ENCODE measurements at places on chromosomes 1 and 21.

DNA sequence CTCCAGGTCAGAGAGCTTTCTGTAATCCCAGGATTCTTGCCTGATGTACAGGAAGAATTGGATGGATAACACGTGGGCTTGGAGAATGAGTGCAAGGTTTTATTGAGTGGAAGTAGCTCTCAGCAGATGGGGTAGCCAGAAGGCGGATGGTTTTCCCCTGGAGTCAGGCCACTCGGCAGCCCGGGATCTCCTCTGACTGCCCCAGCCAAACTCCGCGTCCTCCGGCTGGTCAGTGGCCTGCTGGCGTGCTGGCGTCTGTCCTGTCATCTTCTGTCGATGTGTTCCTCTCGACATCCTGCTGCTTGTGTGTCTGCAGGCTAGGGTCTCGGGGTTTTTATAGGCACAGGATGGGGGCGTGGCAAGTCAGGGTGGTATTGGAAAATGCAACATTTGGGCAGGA, 27.4 kb upstream of the GJA9 start:
- no peak for DNase-seq

- no peak for DNase-seq
These were observed 172.7 kb downstream of the PATJ start for GRCh38 chr1:61914823-61915482.

- DNase-seq, result no peak
These were observed 52.1 kb upstream of the AKT3 start for GRCh38 chr1:243902100-243902499.

GRCh38 chr1:63789856-63790605, 16.2 kb downstream of the ROR1 start:
- no peak for DNase-seq

DNA sequence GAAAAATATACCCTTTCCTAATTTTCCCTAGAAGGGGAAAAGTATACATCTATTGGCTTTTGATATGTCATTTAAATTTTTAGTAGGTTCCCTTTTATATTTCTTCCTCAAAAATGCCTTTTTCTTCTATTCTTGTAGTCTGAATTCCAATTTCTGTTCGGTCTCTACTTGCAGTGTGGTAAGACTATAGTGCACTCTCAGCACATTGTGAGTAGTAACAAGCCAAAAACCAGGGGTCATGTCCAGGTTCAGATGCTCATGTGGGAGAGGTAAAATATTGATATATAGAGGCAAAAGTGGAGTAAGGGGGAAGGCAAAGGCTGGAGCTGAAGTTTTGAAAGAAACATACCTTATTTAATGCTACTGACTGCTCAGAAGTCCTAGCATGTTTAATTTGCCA, 4.0 kb upstream of the FCGR2A start:
- no peak for DNase-seq

GRCh38 chr1:66443793-66444192, 90.2 kb upstream of the SGIP1 start:
- DNase-seq, result no peak

DNA sequence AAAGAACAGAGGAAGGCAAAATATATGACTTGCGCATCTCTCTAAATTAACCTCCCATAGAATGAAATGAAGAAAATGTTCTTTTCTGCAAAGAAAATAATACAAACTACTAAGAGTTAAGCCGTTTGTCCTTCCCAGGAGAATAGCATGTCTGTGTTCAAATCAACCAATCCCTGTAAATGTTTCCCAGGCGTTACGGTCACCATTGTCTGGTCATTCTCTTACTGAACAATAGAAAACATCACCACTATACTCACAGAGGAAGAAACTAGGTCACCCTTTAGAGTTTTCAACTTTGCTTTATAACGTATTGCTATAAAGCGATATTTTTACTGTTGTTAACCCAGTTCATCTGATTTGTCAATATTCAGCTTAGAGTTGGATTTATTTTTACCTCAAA, 34.1 kb downstream of the COL11A1 start:
- no peak for DNase-seq

DNA sequence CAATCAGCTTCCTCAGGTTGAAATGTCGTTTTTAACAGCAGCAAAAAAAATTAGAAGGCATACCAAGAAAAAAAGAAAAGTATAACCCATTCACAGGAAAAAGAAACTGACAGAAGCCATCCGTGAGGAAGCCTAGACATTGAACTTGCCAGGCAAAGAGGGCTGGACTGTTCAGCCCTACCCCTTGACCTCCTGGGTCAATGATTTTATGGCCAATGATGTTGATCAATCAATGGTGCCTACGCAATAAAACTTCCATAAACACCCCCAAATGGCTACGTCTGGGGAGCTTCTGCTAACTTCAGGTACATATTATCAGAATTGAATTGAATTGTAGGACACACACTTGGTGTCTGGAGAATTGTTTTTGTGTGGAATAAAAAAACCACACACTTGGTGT, 4.8 kb upstream of the PSEN2 start:
- no peak for DNase-seq

DNA sequence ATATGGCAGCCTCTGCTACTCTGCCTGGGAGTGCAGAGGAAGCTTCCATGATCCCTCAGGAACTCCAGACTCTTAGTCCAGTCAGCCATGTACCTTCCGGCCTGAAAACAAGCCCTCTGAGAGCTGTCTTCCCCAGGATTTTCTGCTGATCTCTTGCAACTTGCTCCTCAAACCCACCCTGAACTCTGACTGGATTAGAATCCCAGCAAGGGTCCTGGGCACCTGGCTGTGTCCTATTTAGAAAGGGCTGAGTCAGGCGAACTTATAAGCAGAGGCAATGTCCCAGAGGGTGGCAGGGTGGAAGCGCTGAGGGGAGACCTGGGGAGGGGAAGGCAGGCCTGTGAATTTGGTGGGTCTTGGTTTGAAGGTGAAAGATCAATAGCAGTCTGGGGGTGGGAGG, 184.5 kb upstream of the EDN2 start:
- no peak for DNase-seq

DNA sequence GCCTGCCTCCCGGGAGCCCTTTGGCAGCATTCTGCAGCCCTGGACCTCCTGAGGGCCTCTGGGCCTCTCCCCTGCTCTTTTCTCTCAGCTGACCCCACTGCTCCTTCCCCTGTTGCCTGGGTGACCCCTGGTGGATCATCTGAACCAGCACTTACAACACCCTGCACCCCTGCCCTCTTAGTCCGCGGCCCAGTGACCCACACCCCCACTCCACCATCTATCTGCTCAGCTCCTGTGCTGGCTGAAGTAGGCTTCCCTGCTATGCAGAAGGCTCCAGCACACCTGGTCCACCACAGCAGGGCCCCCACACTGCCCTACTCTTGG, 74.0 kb downstream of the DMRTA2 start:
- no peak for DNase-seq

- no peak for DNase-seq
These were observed 267.8 kb downstream of the C1orf94 start for GRCh38 chr1:34444516-34444915.

DNA sequence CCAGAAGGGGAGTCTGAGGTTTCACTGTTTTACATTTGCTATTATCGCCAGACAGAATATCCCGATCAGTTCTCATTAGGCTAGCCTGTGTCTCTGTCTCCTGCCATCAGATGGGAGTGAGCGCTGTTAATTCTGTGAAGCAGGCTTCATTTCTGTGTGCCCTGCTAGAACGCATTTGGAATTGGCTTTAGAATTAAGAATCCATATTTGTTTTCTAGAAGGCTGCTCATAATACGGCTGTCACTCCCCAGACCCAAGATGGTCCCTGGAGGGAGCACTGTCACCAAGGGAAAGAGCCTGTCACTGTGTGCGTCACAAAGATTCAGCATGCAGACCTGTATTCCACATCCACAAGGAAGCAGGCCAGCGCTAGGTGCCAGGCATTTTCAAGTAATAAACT, 49.2 kb downstream of the CASQ2 start:
- DNase-seq, result no peak

GRCh38 chr1:200427744-200428143, 17.9 kb upstream of the ZNF281 start:
- DNase-seq, result no peak

DNA sequence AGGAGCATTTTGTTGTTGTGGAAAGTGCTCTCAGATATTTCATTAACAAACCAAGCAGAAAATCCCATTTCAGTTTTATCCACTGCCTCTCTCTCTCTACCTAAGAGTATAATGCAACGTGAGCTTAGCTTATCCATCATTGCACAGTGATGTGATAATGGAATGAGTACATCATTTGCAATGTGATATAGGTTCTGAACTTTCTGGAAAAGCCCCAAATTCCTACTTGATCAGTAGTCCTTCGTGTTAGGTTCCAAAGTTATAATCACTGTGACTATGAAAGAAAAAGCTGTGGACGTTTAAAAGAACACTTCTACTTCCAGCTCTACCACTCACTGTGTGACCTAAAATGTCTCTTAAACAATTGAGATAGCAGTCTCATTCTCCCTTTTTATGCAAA, 76.4 kb upstream of the PRMT6 start:
- DNase-seq, result no peak

DNA sequence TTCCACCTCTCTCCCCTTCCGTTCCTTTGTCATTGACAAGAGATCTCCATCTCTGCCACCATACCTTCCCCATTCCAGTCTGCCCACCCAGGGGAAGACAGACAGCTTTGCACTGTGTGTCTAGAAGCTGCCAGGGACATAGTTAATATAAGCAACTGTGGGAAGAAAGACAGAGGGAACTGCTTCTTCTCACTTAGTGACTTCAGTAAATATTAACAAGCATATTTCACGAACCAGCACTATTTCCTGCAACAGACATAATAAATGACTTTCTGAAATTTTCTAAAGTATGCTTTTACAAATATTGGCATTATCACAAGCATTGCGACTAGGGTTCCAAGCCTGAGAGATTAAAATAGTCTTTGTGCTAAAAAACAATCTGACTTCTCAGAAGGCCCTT, 43.2 kb upstream of the SLC6A9 start:
- DNase-seq, result no peak

DNA sequence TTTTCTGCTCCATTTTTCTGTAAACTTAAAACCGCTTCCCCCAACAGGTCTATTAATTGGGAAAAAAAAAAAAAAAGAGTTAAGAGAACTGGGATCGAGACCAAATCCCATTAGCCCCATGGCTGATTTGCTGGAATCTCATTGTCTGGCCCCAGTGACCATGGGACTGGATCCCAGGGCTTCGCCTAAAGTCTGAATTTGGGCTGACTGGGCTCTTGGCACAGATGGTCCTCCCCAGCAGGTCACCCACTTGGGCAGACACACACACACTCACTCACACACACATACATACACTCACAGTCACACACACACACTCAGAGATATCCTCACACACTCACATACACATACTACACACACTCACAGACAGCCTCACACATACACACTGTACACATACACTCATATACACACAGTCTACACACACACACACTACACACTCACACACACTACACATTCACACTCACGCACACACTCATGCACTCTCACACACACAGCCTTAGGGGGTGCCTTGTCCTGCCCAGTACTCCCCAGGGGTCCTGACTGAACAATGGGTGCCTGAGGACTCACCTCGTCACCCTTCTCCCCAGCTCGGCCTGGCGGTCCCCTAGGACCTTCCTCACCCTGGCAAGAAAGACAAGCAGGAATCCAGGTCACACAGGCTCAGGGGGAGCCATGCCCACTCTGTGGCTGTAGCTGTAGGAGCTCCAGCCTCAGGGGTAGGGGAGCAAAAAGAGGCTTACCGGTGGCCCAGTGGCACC, 7.5 kb downstream of the COL9A2 start:
- DNase-seq, result no peak

DNA sequence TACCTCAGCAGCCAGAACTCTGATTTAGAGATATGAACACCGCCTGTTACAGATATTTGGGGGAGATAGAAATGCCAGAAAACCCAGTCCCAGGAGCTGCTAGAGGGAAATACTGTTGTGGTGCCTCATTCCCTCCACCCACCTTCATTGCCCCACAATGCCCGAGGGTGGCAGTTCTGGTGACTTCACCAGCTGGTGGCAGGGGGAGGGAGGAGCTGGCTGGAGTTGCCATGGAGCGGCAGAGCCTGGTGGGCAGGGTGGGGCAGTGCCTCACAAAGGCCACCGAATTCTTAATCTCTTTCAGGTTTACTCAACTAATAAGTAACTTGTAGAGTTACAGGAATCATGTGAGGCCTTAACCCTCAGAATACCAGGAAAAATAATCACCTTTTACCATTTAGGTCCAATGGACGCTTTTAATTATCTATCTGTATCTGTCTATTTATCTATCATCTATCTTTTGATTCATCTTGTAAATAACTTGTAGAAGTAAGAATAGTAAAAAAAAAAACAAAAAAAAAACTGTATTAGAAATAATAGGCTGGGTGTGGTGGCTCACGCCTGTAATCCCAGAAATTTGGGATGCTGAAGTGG, 11.7 kb upstream of the S100A11 start:
- DNase-seq, result no peak

DNA sequence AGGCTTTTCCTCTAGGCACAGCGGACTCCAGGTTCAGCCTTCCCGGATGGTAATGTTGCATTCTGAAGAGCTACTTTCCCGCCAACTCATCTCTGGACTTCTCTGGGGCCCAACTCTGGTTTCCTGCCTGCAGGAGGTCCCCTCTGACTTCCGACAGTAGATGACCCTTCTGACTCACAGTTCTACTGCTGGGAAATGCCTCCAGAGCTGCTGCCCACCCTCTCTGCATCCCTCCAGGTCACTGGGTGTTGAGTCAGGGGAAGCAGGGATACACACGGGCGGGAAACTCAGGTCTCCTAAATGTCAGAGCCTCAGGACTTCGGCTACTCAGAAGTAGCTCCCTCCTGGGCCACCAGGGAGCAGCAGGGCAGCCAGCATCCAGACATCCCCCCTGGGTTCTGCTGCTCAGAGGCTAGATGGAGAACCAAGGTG, 2.1 kb upstream of the KIF21B start:
- no peak for DNase-seq

DNA sequence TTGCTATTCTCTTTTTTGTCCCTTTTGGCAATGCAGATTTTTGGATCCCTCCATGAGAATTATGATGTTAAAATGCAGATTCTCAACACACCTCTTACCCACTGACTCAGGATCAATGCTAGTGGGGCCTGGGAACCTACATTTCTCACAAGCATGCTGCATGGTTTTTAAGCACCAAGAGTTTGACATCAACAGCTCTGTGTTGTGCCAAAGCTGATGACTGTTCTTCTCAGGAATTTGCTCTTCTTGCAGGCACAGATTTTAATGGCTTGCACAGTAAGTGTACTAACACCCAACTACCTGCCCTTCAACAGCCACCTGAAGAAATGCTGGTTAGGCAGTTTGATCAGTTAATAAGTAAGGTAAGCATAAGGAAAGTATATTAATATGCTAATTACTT, 468.7 kb downstream of the PTBP2 start:
- no peak for DNase-seq

- no peak for DNase-seq
These were observed 288.6 kb downstream of the HHAT start for GRCh38 chr1:210617293-210617692.

DNA sequence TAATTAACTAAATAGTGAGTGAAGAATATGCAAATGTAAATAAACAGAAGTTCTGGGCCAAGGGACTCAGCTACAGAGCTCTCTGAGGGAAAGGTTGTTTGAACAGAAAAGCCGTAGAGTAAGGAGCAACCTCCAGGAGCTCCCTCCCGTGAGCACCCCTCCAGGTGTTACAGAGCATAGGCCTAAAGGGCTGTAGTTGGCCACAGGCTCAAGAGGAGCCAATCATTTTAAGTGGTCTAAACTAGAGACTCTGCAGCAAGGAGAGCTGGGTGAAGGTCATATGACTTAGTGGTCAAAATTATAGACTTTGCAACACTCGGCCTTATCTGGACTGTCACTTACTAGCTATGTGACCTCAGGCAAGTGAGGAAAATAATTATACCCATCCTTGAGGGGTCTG, 19.1 kb upstream of the RXRG start:
- no peak for DNase-seq

Data from stimulated activated CD8-positive, alpha-beta memory T cell treated with anti-CD3 and anti-CD28 coated beads, Interleukin-4, amount 100 ng/mL, for 1 hour (primary cell).